Activated T-helper 9 cell treated with anti-CD3 and anti-CD28 coated beads, Interleukin-2, amount 50 U/mL, for 16 hours (primary cell): ENCODE measurements at places on chromosomes 7 and 10.

- no peak for DNase-seq
Observed at GRCh38 chr10:125373546-125373945, 213.2 kb upstream of the CTBP2 start.

DNA sequence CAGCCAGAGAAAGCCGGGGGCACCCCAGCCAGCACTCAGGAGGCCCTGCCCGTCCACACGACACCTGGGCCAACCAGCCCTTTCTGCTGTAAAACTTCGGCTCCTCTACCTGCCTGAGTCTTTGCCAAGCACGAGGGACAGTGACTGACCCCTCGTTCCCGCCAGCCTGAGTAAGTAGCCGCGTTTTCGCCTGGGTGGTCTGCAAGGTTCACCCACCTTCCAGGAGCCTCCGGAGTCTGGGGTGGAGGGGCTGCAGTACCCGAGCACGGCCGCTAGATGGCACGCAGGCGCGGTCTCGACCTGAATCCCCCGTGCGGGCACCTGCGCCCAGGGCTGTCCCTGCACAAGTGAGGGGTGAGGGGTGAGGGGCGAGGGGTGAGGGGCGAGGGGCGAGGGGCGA lies 192.7 kb downstream of the PTPRN2 start:
- DNase-seq: no peak

GRCh38 chr7:16028103-16028502 lies 341.6 kb upstream of the MEOX2 start:
- no peak for DNase-seq

- no peak for DNase-seq
Observed at GRCh38 chr10:7515439-7515838, 104.6 kb upstream of the SFMBT2 start.

DNA sequence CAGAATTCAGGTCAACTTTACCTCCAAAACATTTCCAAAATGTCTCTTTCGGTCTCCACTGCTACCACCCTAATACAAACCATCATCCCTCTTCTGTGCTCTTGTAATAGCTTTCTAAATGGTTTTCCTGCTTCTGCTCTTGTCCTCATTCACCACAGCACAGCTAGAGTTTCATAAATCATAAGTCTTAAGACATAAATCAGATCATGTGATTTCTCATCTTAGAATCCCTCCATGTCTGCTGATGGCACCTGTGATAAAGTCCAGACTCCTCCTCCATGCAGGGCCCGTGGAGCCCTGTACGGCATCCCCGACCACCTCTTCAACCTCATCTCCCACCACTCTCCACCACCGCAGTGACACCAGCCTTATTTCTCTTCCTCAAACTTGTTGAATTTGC lies 212.3 kb upstream of the MKLN1 start:
- no peak for DNase-seq

DNA sequence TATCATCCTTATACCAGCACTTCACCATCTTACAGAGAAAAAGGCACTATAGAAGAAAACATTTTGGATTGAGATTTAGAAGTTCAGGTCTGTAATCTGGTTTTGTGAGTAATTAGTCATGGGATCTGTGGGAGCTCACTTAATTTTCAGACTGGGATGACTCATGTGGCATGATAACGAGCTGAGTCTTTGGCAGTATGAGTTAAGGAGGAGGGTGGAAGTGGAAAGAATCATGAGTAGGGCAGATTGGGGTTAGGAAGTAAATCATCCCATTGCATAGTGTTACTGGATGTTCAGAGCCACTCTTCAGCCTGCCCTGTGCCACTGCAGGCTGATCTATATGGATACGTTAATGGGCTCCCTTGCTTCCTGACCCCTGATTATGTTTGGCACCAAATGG lies 64.9 kb downstream of the ZNF92 start:
- DNase-seq: no peak

- no peak for DNase-seq
Observed at GRCh38 chr10:102919992-102920739, 2.1 kb downstream of the CNNM2 start.

GRCh38 chr7:115227473-115228235 lies 305.8 kb downstream of the MDFIC start:
- no peak for DNase-seq

GRCh38 chr7:27735165-27735564 lies 4.8 kb upstream of the TAX1BP1 start:
- DNase-seq: no peak

GRCh38 chr7:84204655-84205054 lies 10.1 kb upstream of the SEMA3A start:
- no peak for DNase-seq

DNA sequence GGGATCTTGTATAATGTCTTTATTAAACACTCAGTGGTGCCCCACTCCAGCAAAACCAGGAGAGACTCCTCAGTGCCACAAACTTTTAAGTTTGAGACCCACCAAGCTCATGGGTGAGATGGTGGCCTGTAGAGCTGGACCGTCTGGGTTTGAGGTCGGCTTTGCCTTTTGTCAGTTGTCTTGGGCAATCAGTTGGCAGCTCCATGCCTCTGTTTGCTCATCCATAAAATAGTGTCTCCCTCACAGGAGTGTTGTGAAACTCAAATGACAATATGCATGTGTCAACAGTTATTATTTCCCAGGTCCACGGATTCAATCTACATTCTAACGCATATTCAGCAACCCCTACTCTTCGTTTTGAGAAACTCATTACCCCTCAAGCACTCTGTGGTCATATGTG lies 367.8 kb upstream of the C7orf33 start:
- no peak for DNase-seq

- DNase-seq: no peak
Observed at GRCh38 chr10:111335826-111336225, 259.0 kb downstream of the ADRA2A start.

- no peak for DNase-seq
Observed at GRCh38 chr7:133517766-133518165, 264.9 kb downstream of the EXOC4 start.
